ENCODE measurements at places on chromosomes 13 and 19.

DNA sequence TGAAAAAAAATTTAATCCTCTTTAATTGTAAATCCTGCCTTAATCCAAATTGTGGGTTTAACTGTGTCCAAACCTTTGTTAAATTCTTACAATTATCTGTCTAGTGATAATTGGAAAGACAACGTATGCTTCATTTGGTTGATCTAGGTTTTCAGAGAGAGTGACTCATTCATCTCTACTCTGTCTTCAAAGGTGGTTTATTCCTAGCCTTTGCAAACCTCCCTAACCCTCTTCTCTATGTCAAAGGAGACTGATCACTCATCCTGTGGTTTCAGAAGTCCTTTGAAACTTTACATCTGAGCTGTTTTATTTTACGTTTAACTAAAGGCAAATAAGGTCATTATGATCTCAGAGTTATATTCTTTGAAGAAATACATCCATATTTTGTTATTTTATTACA, 8.8 kb upstream of the OXGR1 start:
- DNase-seq, result no peak

DNA sequence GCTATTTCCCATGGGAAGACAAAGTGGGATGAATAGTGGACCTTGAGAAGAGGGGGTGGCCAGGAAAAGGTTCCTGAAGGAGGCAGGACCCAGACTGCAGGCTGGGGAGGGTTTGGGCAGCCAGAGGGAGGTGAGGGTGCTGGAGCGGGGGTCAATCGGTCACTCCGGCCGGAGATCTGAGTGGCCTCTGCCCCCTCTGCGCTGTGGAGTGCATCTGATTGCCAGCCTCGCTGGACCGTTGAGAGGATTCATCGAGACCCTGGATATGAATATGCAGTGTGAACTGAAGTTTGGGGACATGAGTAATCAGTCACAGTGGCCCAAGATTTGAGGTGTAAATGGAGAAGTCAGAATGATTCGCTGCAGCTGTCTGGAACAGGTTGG, 5.5 kb upstream of the ZNF580 start:
- no peak for DNase-seq

DNA sequence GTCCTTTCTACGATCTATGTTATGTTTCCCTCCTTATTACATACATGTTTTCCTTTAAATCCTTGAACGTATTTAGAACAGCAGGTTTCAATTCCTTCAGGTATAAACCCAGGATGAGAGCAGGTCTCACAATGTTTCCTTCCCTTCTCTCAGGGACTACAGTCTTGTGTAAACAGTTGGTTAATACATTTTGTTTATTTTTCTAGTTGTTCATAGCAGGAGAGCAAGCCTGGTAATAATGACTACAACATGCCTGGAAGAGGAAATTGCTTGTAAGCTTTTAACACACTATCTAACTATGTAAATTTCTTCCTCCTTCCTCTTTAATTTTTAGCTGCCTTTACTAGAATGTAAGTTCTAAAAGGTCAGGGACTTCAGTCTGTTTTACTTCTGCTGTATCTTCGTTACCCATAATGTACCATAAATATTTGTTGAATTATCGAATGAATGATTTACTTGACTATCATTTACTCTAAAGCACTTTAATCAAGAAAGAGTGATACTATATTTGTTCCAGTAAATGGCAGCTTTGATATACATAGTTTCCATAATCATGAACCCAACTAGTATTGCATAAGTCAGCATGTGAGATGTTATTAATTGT, 28.9 kb upstream of the TNFRSF19 start:
- DNase-seq, result no peak

- DNase-seq, result no peak
These were observed 247.1 kb downstream of the DCT start for GRCh38 chr13:94232161-94232950.

GRCh38 chr19:41991025-41991424, 3.0 kb downstream of the ATP1A3 start:
- DNase-seq, result no peak

GRCh38 chr13:40194224-40194806, 472.1 kb downstream of the FOXO1 start:
- no peak for DNase-seq

DNA sequence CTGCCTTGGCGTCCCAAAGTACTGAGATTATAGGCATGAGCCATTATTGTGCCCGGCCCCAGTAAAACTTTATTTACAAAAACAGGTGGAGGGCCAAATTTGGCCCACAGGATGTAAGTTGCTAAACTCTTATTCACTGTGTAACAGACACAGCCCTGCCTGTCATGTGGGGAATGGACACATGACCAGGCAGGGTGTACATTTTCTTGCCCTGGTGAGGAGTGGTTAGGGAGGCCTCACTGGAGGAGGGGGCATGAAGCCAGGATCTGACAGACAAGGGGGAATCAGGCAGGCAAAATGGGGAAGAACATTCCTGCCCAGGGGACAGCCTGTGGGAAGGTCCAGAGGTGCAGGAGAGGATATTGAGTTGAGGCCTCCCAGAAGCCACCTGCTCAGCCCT, 7.4 kb upstream of the PGLS start:
- no peak for DNase-seq

DNA sequence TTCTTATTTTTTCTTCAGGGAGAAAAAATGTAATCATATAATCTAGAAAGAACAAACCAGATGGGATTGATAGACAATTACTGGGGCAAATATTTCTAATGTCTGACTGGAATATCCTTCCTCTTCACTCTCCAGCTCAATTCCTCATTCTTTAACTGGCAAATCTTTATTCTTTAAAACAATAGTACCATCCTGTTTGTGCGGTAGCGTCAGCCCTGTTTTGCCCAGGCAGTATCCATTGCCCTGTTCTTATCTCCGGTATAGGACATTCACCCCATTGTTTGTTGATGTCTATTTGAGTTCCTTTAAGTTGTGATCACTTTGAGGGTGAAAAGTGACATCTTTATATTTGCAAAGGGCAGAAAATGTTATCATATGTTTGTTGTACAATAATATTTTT, 185.4 kb downstream of the POSTN start:
- no peak for DNase-seq

- no peak for DNase-seq
These were observed 250.3 kb downstream of the DLEU7 start for GRCh38 chr13:50593207-50593606.

DNA sequence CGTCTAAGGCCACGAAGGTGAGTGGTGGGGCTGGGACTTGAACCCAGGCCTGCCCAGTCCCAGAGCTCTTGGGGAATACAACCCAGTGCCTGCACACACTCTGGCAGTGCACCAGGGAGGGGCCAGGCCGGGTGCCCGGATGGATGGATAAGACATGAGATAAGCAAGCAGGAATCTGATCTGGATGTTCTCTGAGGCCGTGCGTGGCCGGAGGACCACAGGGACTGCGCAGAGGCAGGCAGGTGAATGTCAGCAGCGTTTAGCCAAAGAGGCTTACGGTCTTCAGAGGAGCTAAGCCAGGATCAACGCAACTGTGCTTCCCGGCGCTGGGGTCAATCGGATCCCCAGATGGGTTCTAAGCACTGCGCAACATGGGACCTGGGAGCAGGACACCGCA, 1.5 kb downstream of the ZNF787 start:
- DNase-seq, result no peak

DNA sequence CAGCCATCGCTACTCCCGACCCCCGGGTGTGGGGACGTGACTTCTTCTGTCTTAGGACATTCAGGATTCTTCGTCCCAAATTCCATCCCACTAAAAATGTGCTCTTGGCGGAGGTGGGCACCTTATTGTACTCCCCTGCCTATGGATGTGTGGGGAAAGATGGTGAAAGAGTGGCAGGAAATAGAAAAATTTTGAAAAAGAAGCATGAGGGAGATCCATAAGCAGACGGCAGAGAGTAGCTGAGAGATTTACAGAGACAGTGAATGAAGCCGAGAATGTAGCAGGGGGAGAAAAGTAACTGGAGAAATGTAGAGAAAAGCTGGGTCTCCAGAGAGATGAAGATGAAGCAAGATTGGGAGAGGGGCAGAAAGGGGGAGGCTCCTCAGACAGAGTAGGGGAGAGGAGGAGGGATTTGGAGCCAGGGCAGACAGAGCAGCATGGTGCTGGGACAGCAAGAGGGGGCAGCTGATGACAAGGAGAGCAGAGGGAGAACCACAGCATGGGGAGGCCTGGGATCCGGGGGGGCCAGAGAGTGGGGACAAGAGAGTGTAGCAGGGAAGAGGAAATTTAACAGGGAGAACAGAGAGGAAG, 843 bp downstream of the ZNF610 start:
- no peak for DNase-seq

DNA sequence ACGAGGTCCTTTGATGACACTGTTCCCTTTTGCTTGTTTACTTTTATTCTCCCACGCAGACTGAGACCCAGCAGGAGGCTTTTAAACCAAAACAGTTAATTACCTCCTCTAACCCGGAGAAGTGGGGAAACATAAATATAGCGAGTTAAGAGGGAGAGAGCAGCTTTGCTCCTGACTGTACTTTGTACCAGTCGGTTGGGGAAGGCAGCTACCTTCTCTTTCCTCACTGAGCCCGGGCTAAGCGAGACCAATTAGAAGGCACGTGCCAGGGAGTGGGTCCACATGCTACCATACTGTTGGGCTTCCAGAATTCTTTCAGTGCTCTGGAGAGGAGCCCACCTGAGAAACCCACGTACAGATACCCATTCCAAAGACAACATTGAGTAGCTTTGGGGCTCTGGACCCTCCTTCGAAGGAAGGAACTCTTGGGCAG, 124.2 kb downstream of the ZIC5 start:
- DNase-seq, result no peak

- no peak for DNase-seq
These were observed 68.2 kb downstream of the RASL11A start for GRCh38 chr13:27338816-27339215.

- DNase-seq, result no peak
These were observed 67.4 kb upstream of the IL17D start for GRCh38 chr13:20636079-20636478.

DNA sequence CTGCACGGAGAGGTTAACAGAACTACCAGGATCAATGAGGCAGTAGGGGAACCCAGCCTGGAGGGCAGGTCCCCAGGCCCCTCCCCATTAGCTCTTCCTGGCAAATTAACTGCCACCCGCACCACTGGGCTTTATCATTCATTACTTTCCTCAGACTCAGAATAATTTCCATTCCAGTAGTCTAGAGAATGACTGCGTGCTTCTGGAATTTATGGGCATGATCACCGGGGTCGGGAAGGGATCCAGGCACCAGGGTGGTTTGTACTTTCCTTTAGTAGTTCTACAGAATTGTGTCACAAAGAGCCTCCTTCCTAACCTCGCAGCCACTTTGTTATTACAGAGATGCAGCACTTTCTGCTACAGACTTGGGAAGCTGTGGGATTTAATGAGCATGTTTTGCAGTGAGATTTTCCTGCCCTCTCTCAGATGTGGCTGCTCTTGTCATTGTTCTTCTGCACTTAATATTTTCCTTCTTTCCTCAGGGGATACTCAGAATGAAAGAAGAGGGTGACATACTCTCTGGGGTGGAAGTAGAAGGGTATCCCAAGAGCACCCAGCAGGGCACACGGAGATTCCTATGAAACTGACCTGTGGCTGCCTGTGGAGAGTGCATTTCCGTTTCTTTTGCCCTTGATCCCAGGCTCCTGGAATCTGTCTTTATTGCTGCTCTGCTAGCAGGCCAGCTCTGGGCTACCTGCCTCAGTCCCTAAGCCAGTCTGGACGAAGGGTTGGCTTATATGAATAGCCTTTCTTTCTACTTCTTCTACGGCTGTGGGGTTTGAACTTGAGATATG, 285.0 kb upstream of the SLC10A2 start:
- no peak for DNase-seq

DNA sequence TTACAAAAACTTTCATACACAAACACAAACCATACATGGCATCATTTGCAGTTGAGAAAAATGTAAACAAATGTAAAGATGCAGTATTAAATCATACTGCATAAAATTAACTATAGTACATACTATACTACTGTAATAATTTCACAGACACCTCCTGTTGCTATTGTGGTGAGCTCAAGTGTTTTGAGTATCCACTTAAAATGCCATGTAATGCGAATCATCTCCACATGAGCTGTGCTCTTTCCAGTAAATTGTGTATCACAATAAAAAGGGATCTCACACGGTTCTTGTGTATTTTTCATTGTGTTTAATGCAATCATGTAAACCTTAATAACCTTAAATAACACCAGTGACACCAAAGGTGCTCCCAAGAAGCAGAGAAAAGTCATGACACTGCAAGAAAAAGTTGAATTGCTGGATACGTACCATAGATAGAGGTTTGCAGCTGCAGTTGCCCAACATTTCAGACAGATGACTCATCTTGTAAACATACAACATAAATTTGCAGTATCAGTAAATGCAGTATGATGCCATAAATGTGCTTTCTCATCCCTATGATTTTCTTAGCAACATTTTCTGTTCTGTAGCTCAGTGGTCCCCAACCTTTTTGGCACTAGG, 166.6 kb downstream of the RAP2A start:
- DNase-seq, result no peak

DNA sequence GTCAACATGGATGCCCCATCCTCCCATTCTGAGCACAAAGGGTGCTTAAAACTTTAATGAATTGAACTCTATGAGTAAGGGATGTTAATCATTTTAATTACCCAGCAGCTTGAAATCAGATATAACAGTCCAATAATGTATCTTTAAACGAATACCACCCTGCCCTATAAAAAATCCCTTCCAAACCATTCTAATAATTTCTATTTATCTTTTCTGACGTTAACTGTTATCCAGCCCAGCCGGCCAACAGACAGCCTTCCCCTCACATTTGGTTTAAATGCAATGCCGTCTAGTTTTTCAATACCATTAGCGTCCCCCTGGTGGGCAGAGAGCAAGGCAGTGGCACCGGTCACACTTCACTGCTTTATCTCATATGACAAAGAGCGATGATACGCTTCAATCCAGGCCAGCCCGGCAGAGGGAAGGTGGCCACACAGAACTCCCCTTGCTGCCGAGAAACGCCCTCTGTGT, 402.2 kb upstream of the ZNF507 start:
- no peak for DNase-seq

DNA sequence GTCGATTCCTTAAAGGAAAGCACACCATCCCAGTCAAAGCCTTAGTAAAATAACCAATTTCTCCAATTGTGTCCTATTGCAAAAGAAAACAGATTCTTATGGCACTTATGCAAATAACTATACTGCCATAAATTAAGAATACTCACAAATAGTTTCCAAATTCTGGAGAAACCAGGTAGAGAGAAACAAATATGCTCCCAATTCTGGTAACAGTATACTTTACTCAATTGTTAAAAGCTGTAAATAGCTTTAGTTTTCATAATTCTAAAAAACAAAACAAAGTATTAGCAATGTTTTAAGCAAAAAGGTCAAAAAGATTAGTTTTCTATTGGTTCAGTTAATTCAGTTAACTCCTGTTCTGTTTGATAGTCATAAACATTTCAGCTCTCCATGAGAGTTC, 18.2 kb upstream of the UBAC2 start:
- no peak for DNase-seq
